ENCODE measurements at places on chromosomes 4 and X. TPM values are rescaled to one million over a fixed set of nuclear protein-coding genes. Genes with fewer than 3 reads are reported as not detected.

- no peak for DNase-seq
- no peaks in the 10 kb centered on the region for H3K4me1 ChIP-seq
- no peaks in the 10 kb centered on the region for H3K27me3 ChIP-seq
- H3K4me3 ChIP-seq = no peak overlapping the region
- no peak overlapping the region for H3K27ac ChIP-seq
Observed at GRCh38 chr4:22848332-22848731, 155.6 kb downstream of the GBA3 start.

- no peak overlapping the region for H3K4me3 ChIP-seq
- peaks cover 56% of the 10 kb centered on the region for H3K4me1 ChIP-seq
- H3K27me3 ChIP-seq = no peaks in the 10 kb centered on the region
- no peak for DNase-seq
Observed at GRCh38 chr4:1204828-1205585, 32.6 kb upstream of the SPON2 start.

DNA sequence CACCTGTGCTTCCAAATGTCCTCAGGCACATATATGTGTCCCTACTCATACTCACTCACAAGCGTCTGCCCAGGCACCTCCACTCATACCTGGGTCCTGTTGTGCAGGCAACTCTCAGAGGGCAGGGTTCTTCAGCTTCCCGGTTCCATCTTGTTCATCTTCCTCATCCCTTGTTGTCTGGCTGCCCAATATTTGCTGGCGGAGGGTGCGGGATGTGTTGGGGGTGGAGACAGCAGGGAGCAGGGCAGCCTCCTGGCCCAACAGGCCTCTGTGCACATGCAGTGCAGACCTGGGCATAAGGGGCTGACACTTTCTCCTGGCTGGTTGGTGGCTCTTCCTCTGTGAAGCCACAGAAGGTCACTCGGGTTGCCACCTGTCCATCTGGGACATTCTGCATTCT, 32.1 kb downstream of the NBDY start:
- no peak overlapping the region for H3K27ac ChIP-seq
- no peak overlapping the region for H3K4me3 ChIP-seq
- DNase-seq = no peak
- H3K36me3 ChIP-seq = no peaks in the 10 kb centered on the region

- H3K4me3 ChIP-seq = no peak overlapping the region
- no peaks in the 10 kb centered on the region for H3K27me3 ChIP-seq
- DNase-seq = no peak
- no peaks in the 10 kb centered on the region for H3K4me1 ChIP-seq
- no peaks in the 10 kb centered on the region for H3K36me3 ChIP-seq
Observed at GRCh38 chr4:31715302-31715701, 995.1 kb downstream of the PCDH7 start.

The SERTM2 gene
- total RNA-seq = not detected

The TMPRSS11E gene
- total RNA-seq = not detected
